ENCODE measurements at places on chromosomes 11 and 22. TPM values are rescaled to one million over a fixed set of nuclear protein-coding genes. Genes with fewer than 3 reads are reported as not detected.

- no peak for DNase-seq
Observed at GRCh38 chr11:34327804-34328631, 29.8 kb downstream of the ABTB2 start.

The APOA4 gene
- not detected for total RNA-seq

- DNase-seq: no peak
Observed at GRCh38 chr11:117017456-117017855, 80.8 kb downstream of the SIK3 start.

GRCh38 chr11:104146421-104146820 lies 17.5 kb downstream of the PDGFD start:
- DNase-seq: no peak

DNA sequence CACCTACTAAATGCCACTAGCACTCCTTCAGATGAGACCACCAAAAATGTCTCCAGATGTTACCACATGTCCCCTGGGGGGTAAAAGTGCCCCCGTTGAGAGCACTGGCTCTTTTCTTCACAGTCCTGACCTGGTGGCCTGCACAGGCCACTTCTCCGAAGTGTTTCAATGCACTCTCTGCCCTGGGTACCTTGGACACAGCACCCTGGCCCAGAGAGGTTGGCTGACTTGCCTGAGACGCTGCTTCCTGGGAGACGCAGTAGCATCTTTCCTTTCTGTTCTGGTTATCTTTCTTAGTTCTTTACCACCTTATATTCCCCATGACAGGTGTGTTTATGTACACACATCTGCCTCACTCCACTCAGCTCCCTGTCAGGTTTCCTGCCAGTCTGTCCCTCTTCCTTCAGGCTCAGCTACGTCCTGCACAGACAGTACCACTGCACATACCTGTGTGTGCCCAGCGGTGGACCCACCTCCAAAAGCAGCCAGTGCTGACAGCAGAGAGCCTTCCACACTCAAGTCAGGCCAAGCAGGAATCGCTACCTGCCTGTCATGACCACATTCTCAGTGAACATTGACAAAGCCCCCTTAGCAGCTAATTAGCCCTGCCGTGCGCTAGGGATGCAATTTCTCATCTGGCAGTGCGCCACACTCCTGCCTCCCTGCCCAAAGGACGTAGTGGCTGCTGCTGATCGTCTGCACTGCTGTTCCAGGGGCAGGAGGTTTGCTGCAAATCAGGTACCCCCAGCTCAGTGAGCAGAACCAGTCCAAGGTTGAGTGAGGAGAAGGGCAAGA lies 39.0 kb downstream of the FAM83F start:
- no peak for DNase-seq

- DNase-seq: no peak
Observed at GRCh38 chr11:58968251-58968711, 29.0 kb downstream of the GLYATL1 start.

The LDLRAD3 gene
- 44.3 TPM for total RNA-seq

The PACSIN3 gene
- 19.6 TPM for total RNA-seq

GRCh38 chr11:34788642-34789041 lies 127.5 kb downstream of the APIP start:
- DNase-seq: no peak

DNA sequence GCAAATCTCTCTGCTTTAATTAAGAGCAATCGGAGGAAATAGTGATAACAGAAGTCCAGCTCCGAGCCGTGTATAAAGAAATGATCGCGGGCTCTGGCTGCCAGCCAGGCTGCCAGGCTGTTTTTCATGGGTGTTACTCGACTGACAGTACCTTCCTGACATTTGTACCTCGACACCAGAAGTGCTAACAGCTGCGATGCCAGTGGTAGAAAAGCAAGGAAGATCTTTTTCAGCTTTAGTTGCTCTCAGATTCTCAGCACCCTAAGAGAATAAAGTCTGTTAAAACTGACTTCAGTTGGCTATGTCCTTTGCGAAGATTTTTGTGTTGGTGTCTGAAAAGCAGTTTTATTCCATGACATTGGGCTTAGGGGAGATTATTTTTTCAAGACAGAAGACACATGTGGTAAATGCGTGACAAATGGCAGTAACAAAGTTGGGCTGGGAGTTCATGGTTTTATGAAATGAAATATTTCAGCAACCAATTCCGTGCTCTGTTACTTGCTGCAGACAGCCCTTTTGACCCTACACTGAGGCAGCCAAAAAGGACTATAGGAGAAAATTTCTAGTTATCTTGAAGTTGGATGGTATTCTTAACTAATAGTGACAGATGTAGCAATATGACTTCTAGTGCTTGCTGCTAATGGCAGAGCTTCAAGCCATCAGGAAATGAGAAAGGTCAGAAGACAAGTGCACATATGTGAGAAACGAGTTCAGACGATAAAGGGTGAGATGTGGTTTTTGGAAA lies 296.2 kb downstream of the CNTN5 start:
- peak; percentile 51 for DNase-seq

GRCh38 chr22:11066458-11067285 lies 4461.3 kb upstream of the OR11H1 start:
- DNase-seq: no peak

- DNase-seq: peak; percentile 46
Observed at GRCh38 chr22:45212992-45213751, 27.5 kb downstream of the KIAA0930 start.

DNA sequence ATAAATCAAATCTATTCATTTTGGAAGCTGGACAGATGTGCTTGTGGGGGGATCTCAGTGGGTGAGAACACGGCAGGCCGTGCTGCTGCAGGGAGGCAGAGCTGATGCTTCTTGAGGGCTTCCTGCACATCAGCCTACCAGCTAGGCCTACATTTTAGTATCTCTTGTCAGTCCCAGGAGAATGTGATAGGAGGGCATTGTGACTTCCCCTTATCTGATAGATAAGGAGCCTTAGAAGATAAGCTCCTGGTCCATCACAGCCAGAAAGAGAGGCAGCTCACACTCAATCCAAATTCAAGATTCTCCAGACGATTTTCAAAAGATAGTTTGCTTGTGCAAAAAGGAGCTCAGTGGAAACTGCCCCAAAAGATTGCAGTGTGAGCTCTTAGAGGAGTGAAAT lies 89.0 kb downstream of the SHANK2 start:
- no peak for DNase-seq

The DRD2 gene
- 3.3 TPM for total RNA-seq

DNA sequence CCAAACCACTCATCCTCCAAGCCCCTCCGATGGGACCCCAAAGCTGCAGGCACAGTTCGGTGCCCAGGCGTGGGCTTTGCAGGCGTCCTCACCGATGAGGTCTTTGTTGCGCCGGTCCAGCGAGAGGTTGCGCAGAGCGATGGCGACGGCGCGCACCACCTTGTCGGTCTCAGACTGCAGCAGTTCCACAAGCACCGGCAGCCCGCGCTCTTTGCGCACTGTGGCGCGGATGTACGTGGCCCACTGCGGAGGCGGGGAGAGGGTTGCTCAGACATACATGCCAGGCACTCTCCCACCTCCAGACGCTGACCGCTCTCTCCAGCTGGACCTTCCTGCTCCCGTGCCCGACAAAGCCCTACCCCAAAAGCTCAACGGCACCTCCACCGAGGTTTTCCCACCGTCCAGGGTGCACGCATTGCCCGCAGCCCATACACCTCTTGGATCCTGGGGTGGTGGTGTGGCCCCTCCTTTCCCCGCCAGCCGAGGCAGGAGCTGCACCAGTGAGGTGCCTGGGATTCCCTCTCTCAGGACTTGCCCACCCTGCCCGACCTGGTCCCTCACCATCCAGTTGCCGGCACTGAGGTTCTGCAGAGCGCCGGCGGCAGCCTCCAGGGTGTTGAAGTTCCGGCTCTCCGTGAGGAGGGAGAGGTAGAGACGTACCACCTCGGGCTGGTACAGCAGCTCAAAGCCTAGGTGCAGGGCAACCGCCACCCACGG lies 32.1 kb upstream of the TXNRD2 start:
- no peak for DNase-seq

GRCh38 chr11:37721485-37721884 lies 1123.4 kb upstream of the RAG2 start:
- DNase-seq: no peak
